ENCODE measurements at places on chromosomes 7 and 10. TPM values are rescaled to one million over a fixed set of nuclear protein-coding genes. Genes with fewer than 3 reads are reported as not detected.

DNA sequence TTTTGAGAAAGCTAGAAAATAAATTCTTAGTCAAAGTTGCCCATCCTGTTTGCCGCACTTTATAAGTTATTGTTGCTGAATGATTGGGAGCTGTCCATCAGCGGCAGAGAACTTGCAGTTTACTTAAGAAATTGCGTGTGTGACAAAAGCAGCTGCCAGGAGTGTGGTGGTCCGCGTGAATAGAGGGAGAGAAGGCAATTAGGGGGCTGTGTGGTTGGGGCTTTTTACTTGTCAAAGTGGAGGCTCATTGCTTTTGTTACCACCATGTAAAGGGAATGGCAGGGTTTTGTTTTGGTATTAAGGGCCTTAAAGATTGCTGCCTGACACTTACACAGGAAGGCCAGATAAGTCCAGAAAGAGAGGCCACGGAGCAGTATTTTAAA, 177.8 kb downstream of the TCF7L2 start:
- no peak for DNase-seq
- H3K27me3 ChIP-seq = no peaks in the 10 kb centered on the region
- peaks cover 4% of the 10 kb centered on the region for H3K4me1 ChIP-seq
- no peaks in the 10 kb centered on the region for H3K36me3 ChIP-seq
- no peak overlapping the region for H3K27ac ChIP-seq

- H3K4me1 ChIP-seq = peaks cover 23% of the 10 kb centered on the region
- DNase-seq = peak; percentile 62
- peak within 1 kb of the TSS; percentile 42 for H3K4me3 ChIP-seq
- H3K27ac ChIP-seq = no peak within 1 kb of the TSS
These were observed at the start of gene LRRC4 for GRCh38 chr7:128030654-128031611. Gene LRRC4, minus strand, starts transcription at chr7:128031437. Its CDS starts 797 bp downstream, at chr7:128030640.

DNA sequence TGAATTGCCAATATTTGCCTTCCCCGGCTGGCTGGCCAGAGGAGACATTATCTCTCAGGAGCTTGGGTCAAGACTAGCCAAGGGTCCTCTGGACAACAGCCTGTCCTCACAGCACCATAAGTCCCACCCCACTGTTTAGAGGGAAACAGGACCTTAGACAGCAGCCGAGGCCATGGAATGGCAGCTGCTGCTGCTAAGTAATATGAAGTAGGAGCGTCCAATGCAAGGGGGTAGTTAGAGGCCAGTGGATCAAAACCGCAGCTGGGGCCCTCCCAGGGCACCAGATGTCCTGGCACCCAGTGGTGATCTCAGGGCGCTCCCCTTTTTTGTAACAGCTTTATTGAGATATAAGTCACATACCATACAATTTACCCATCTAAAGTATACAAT, 12.9 kb upstream of the KCP start:
- no peak overlapping the region for H3K27ac ChIP-seq
- peaks cover 45% of the 10 kb centered on the region for H3K27me3 ChIP-seq
- no peaks in the 10 kb centered on the region for H3K36me3 ChIP-seq
- DNase-seq = no peak
- no peak overlapping the region for H3K4me3 ChIP-seq

- H3K36me3 ChIP-seq = no peaks in the 10 kb centered on the region
- H3K4me1 ChIP-seq = peaks cover 13% of the 10 kb centered on the region
- H3K4me3 ChIP-seq = no peak overlapping the region
- no peak overlapping the region for H3K27ac ChIP-seq
These were observed 114.7 kb downstream of the PDGFA start for GRCh38 chr7:404812-405488.

- no peak overlapping the region for H3K27ac ChIP-seq
- no peaks in the 10 kb centered on the region for H3K4me1 ChIP-seq
- peaks cover 2% of the 10 kb centered on the region for H3K27me3 ChIP-seq
- no peak for DNase-seq
- H3K36me3 ChIP-seq = no peaks in the 10 kb centered on the region
- H3K4me3 ChIP-seq = no peak overlapping the region
These were observed 225.9 kb upstream of the INHBA start for GRCh38 chr7:41928781-41929180.

DNA sequence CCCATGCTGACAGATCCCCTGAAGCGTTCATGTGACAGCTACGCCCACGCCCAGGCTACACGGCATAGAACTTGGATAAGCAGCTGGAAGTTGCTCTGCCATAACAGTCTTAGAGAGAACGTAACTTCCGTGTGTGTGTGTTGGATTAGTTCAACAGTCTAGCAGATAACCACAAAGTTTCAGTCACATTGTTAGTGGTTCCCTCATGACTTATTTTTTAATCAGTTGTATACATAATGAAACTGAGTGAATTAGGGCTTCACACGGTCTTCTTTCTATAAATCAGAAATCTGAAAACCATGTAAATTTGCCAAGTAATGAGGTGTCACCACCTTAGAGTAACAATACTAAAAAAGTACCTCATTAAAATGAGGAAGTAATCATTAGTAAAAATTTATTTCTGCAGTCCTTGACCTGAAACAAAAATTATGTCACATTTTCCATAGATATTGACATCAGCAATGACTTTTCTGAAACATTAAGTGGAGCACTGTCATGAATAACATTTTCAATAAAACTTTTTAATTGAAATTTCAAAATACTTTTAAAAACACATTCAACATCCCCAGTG, 21.7 kb upstream of the MACC1 start:
- H3K4me1 ChIP-seq = no peaks in the 10 kb centered on the region
- H3K36me3 ChIP-seq = no peaks in the 10 kb centered on the region
- no peaks in the 10 kb centered on the region for H3K27me3 ChIP-seq

- peaks cover 38% of the 10 kb centered on the region for H3K4me1 ChIP-seq
- no peaks in the 10 kb centered on the region for H3K36me3 ChIP-seq
- peak overlapping the region; percentile 34 for H3K27ac ChIP-seq
- no peak for DNase-seq
These were observed 211.1 kb upstream of the TCF7L2 start for GRCh38 chr10:112738606-112739591.

- H3K4me3 ChIP-seq = no peak overlapping the region
- no peaks in the 10 kb centered on the region for H3K4me1 ChIP-seq
- no peak overlapping the region for H3K27ac ChIP-seq
These were observed 17.2 kb downstream of the RBM20 start for GRCh38 chr10:110661292-110661691.

DNA sequence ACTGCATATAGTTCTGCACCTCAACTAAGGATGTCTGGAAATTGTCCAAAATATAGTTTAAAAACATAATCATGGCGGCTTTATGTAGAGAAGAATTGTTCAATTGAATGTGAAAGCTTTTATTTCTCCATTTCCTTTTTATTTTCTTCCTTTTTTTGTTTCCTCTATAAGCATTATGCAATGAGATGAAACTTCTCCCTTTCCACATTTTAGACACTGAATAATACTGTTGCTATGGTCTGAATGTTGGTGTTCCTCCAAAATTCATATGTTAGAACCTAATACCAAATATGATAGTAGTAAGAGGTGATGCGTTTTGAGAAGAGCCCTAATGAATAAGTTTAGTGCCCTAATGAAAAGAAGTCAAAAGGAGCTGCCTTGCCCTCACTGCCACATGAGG, 175.0 kb downstream of the RNLS start:
- H3K27ac ChIP-seq = no peak overlapping the region
- DNase-seq = no peak
- H3K4me1 ChIP-seq = no peaks in the 10 kb centered on the region
- no peaks in the 10 kb centered on the region for H3K36me3 ChIP-seq

DNA sequence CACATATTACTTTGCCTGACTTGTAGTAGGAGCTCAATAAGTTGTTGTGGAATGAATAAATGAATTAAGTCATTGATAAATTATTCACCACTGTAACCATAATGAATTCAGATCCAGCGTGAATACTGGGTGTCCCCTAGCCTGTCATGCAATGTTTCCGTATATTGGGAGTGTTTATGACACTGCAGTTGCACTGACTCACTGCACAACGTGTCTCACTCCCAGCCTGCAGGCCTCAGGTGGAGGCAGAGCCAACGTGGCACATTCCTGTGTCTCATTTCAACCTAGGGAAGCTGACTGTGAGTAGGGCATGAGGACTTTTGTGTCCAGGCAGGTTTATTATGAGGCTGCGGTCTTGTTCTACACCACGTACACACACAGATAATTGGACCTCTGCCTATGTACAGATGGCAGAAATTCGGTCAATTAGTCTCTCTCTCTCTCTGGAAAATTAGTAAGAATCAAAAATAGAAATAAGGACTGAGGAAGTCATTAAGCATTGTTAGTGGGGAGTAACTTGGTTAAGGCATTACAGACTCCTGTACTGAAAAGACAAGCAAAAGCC, 299.1 kb upstream of the IGFBP3 start:
- H3K4me1 ChIP-seq = peaks cover 7% of the 10 kb centered on the region
- no peaks in the 10 kb centered on the region for H3K36me3 ChIP-seq
- H3K4me3 ChIP-seq = no peak overlapping the region
- no peak overlapping the region for H3K27ac ChIP-seq

Gene SFXN2
- 27.3 TPM for polyA plus RNA-seq

Gene CHN2
- 33.6 TPM for polyA plus RNA-seq

Gene CHAT
- 0.96 TPM for polyA plus RNA-seq

Gene ADAMTS14
- polyA plus RNA-seq = 7.2 TPM

All from large intestine (tissue), 12 donors.